Endothelial cell of umbilical vein (primary cell): ENCODE measurements at places on chromosomes 4 and X.

- DNase-seq = no peak
These were observed 92.8 kb downstream of the EVC2 start for GRCh38 chr4:5615496-5616075.

DNA sequence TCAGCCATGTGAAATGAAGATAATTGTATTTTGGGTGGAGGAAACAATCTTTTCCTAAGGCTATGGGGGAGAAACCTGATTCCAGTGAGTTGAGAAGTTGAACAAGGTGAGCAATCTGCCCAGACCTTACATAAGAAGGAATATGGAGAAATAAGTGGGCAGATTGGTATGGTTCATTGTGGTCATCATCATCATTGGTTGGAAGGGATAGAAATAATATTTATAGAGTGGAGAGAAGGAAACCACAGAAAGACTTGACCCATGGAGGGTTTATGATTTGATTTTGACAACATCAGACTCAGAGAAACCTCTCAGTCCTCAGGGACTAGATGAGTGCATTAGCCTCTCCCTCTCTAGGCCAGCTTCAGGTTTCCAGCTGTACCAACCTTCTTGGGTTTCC is 177.9 kb upstream of the NEIL3 start:
- no peak for DNase-seq

- peak; percentile 80 for DNase-seq
These were observed 20.8 kb downstream of the IRF2 start for GRCh38 chr4:184453365-184454160.

GRCh38 chrX:13647709-13648212 is 5.2 kb upstream of the TCEANC start:
- peak; percentile 64 for DNase-seq

DNA sequence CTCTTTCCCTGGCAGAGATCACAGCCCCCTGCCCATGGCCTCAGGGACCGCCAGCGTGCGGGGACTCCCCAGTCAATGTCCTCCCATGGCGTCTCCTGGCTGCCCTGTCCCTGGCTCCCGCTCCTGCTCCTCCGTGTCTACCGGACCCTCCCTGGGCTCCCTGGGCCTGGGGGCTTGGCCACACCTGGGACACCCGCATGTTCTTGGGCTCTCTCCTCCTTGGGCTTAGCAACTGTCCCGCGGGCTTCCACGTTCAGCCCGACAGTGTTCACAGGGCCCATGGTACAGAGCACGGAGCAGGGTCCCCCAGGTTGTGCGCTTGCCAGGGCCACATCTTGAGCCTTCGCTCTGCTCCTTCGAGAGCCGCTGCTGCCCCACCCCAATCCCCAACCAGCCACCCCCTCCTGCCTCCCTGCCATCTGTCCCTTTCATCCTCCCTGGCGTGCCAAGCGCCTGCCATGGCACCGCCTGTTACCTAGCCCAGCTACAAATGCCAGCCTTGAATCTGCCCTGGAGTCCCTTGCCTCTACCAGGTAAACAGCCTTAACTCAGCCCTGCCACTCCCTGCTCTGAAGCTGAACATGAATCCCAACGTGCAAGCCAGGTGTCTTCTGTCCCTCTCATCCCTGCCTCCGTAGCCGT is 3.9 kb downstream of the AVPR2 start:
- no peak for DNase-seq
